Activated CD8-positive, alpha-beta T cell treated with anti-CD3 and anti-CD28 coated beads, Interleukin-2, amount 10 ng/mL, durations not matched to agents 7 days and 5 days (primary cell): ENCODE measurements at places on chromosomes 4 and X. TPM values are rescaled to one million over a fixed set of nuclear protein-coding genes. Genes with fewer than 3 reads are reported as not detected.

Gene TENT5D
- not detected for total RNA-seq

Gene SPANXD
- total RNA-seq: not detected

GRCh38 chr4:99404595-99405287 is 30.4 kb downstream of the ADH7 start:
- DNase-seq: peak; percentile 23

Gene TEX13D
- total RNA-seq: not detected

GRCh38 chrX:16445166-16445752 is 204.7 kb upstream of the S100G start:
- peak; percentile 43 for DNase-seq

- no peak for DNase-seq
Observed at GRCh38 chr4:119110121-119110520, 25.5 kb upstream of the MYOZ2 start.

DNA sequence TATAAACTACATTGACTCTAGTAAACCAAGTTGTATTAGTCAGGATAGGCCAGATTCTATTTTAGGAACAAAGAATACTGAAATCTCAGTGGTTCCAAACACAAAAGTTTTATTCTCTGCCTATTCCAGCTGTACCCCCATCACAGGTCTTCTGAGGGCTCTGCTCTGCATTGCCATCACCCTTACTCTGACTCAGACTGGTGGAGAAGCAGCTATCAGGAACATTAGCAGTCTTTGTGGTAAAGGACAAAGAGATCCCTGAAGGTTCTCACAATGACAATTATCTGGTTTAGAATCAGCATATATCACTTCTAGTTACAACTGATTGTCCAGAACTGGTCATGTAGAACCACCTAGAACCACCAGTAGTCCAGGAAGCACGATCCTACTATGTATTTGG is 251.1 kb downstream of the GLUD2 start:
- no peak for DNase-seq

Gene PGK1
- total RNA-seq: 1,137 TPM

GRCh38 chrX:133399411-133399810 is 15.9 kb downstream of the GPC4 start:
- DNase-seq: no peak

Gene ZDHHC9
- total RNA-seq: 5.4 TPM

GRCh38 chr4:76301068-76301774 is 5.3 kb upstream of the STBD1 start:
- peak; percentile 58 for DNase-seq

DNA sequence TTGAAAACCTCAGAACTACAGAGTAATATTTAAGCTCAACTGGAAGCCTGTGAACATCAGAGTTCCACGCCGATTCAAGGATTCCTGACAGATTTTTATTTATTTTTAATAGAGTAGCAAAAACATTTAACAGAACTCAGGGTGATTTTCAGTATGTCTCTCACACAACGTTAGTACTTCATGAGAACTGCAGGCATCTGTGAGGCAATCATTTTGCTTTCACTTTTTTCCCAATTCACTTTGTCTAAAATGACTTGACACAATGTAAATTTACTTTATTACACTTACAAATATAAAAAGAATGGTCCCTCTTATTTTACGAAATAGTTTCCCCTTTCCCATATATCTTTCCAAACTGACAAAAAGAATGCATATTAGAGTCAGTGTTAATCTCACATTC is 869.5 kb upstream of the EPHA5 start:
- DNase-seq: no peak

DNA sequence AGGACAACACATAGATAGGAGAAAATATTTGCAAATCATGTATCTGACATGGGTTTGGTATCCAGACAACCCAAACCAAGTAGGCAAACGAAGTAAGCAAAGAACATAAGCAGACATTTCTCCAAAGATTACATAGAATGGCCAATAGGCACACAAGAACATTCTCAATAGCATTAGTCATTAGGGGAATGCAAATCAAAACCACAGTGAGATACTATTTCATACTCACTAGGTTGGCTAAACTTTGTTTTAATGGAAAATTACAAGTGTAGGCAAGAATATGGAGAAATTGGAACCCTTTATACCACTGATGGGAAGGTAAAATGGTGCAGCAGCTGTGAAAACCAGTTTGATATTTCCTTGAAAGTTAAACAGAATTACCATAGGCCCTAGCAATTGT is 74.7 kb downstream of the CHRNA9 start:
- no peak for DNase-seq

DNA sequence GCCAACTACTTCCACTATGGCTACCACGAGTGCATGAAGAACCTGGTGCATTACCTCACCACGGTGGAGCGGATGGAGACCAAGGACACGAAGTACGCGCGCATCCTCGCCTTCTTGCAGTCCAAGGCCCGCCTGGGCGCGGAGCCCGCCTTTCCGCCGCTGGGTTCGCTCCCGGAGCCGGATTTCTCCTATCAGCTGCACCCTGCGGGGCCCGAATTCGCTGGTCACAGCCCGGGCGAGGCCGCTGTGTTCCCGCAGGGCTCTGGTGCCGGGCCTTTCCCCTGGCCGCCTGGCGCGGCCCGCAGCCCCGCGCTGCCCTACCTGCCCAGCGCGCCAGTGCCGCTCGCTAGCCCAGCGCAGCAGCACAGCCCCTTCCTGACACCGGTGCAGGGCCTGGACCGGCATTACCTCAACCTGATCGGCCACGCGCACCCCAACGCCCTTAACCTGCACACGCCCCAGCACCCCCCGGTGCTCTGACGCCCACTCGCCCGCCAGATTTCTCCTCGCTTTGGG is 2.1 kb downstream of the HELT start:
- DNase-seq: no peak

GRCh38 chr4:15148691-15149090 is 146.4 kb downstream of the CPEB2 start:
- DNase-seq: no peak

Gene NAT8L
- not detected for total RNA-seq

DNA sequence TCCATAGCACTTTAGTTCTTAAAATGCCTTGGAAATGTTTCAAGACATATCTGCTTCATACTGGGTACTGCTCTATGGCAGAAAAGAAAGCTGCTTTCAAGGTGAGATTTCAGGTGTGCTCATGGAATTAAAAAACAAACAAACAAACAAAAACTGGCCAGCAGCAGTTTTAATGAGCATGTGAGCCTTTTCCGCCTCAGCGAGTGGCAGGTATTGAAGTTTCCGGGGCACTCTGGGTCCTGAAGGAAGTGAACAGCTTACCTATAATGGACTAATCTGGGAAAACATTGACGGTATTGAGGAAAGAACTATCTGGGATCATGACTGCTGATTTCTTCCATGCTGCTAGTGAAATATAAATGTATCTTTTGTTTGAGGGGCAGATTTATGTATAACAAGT is 194.6 kb downstream of the MAML3 start:
- DNase-seq: no peak

DNA sequence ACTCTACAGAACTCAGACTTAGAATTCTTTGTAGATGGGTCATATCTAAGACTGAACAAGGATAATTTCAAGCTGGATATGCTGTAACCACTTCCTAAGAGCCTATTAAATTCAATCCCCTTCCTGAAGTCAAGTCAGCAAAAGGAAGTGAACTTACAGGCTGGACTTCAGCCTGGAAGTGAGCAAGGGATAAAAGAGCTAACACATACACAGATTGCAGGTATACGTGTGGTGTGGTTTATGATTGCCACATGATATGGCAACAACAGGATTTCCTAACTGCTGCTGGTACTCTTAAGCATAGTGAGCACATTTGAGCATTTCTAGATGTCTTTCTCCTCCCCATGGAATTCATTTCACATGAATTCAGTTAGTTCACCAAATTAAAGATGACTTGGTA is 38.2 kb upstream of the UXT start:
- no peak for DNase-seq

DNA sequence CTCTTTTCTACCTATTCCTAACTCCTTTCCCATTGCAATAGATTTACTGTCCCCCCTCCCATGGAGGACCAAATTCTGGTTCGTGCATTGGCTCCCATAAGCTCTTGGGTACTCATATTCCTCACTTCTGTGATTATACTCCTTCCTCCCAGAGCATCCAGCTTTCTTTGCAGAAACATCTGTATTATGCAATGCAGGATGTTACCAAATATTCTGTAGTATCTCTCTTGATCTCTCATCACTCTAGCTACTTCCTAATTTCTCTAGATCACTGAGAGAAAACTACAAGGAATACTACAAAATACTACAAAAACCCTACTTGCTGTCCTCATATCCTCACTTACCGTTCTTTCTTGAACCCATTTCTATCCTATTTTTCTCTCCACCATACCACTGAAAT is 395.9 kb upstream of the HS3ST1 start:
- no peak for DNase-seq

Gene NXF2
- not detected for total RNA-seq

GRCh38 chrX:72308566-72309296 is 3.0 kb upstream of the CITED1 start:
- DNase-seq: peak; percentile 22
